ENCODE measurements at places on chromosomes 16 and 17.

DNA sequence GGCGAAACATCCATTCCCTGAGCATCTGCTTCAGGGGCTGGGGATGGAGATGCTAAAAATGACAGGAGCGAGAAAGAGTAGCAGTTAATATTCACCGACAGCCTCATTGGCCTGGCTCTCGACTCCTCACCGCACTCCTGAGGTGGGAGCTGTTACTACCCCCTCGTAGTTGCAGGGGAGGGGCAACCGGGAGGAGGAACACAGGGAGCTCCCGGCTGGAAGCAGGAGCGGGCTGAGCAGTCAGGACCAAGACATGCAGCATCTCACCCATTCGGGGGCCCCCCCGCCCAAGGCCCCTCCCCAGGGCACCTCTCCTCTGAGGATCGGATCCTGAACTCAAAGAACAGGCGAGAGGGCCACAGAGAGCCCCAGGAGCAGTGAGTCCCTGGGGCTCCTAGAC is 4.5 kb upstream of the ACSF3 start:
- DNase-seq: no peak

GRCh38 chr16:86634292-86634691 is 55.9 kb downstream of the FOXL1 start:
- DNase-seq: peak; percentile 25

GRCh38 chr17:73227944-73228343 is 33.7 kb downstream of the CPSF4L start:
- no peak for DNase-seq

GRCh38 chr17:4509923-4510617 is 11.4 kb downstream of the SPNS2 start:
- no peak for DNase-seq

- DNase-seq: no peak
Observed at GRCh38 chr16:50900391-50900942, 158.6 kb downstream of the CYLD start.

DNA sequence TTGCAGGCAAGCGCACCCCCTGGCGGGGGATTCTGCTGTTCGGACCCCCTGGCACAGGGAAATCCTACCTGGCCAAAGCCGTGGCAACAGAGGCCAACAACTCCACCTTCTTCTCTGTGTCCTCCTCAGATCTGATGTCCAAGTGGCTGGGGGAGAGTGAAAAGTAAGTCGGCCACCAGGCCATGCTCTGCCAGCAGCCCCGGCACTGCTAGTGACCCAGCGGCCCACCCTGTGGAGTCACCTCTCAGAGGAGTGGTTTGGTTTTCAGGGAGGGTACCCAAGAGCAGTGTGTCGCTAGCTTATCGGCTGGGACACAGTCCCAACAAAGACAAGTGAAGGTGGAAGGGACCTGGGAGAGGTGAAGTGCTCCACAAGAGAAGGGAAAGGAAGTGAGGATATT is 8.2 kb downstream of the VPS4A start:
- DNase-seq: no peak

DNA sequence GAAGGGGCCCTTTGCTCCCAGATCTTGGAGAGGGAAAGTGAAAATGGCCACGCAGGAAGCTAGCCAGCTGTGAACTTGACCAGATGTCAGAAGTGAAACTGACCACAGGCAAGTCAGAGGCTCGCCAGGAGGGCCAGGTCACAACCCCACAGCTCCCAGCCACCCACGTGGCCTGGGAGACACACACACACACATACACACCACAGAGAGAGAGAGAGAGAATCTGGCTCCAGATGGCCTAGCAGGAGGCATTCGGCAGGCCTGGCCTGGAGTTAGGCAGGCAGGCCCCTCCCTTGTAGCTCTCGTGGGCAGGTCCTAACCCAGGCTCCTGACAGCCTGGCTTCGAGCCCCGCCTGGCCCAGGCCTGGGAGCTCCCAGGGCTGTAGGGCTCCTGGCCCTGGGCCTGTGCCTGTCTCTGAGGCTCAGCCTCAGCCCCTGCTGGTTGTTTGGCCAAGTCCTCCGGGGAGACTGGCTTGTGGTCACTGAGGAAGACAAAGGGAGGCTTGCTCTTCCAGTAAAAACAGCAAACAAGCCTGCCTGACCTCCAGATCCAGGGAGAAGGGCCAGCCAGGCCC is 20.2 kb downstream of the NGFR start:
- DNase-seq: peak; percentile 93

- DNase-seq: no peak
Observed at GRCh38 chr17:296906-297690, 55.5 kb downstream of the RPH3AL start.

GRCh38 chr16:81693744-81694303 is 85.3 kb upstream of the PLCG2 start:
- DNase-seq: peak; percentile 53

DNA sequence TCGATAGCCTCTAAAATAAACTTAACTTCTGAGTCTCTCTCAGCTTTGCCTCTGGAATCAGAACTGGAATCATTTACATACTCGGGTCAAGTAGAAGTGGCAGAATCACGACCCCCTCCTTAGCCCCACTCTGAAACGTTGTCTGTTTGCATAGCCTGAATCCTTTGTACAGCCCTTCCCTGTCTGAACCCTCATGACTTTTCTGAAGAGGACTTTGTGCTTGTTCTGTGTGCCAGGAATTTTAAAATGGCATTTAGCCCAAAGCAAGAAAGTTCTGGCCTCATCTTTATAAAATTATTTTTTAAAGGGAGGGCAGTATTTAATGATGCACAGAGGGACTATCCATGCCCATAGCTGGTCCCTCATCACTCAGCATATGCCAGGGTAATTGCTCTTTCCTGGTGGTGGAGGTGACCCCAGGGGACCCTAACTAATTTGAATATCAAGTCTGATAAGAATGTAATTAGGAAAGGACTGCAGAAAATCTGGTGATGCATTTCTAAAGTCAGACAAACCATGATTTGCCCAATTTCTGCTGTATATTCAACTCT is 342.7 kb upstream of the TNRC6C start:
- DNase-seq: peak; percentile 22

DNA sequence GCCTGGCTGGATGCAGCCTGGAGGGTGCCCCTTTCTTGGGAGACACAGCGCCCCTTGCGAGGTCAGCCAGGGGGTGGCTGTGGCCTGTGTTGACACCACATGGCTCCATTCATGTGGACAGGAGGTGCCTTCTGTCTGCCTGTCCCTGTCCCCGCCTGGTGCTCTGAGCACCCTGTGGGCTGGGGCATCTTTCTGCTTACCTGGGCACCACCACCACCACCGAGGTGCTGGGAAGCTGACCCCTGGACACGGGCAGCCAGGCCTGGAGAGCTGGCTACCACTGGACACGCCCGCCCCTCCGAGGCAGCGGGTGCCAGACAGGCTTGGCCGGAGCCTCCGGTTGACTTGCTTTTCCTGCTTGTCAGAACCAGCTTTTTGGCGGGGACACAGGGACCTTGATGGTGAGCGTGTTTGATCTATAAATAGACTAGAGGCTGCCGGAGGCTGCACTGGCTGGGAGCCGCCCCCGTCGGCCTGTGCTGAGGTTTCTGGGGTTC is 121.3 kb upstream of the GSE1 start:
- peak; percentile 11 for DNase-seq

- no peak for DNase-seq
Observed at GRCh38 chr17:29143894-29144293, 36.3 kb downstream of the MYO18A start.

DNA sequence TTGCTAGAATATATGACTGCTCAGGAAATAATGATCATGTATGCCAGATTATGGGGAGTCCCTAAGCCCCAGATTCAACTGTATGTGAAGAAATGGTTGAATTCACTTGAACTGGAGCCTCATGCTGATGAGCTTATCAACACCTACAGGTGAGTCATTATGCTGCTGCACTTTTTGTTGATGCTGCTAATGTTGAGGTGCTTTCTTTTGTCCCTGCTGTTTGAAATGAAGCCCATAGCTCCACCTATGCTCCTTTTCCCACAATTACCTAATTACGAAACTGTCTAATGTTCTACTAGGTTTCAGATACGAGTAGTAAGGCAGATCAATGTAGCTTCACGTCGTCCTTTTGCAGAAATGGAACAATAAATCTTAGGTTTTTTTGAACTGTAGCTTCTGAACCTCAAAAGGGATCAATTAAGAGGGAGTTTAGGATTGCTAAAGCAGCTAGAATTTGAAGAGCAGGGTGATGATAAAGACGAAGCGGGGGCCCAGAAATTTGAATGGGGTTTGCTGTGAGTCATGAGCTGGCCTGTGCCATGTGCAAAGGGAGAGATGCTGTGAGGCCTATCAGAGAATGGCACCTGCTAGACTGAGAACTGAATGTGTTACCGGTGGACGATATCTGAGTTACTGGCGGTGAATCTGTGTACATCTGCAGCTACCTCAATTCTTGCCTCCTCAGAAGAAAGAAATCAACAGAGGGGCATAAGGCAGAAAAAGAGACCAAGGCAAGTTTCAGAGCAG is 6.1 kb upstream of the UQCRC2 start:
- no peak for DNase-seq

- DNase-seq: no peak
Observed at GRCh38 chr17:4950746-4951204, at the start of gene ENO3. TSS of gene ENO3 (plus strand) at chr17:4951119. CDS start at chr17:4951830, 711 bp downstream.

DNA sequence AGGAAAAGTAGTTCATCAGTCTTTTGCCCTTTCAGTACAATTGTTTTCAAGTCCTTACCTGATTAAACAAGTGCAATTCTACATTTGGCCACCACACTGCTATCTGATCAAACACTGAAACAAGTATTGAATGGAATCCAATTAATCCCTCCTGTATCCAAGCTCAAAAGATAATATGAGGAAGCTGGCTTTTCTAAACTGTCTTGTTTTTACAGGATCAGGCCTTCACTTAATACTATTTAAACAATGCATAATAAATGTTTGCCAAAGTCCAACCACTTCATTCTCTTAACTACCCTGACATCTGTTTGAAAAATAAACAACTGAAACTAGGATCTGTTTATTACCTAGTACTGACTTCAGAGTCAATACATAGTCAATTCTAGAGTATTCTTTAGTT is 131.6 kb downstream of the MRTFB start:
- peak; percentile 21 for DNase-seq

GRCh38 chr17:40095944-40096791 is 4.2 kb downstream of the NR1D1 start:
- no peak for DNase-seq

GRCh38 chr17:73969956-73970355 is 233.5 kb upstream of the RPL38 start:
- DNase-seq: no peak

DNA sequence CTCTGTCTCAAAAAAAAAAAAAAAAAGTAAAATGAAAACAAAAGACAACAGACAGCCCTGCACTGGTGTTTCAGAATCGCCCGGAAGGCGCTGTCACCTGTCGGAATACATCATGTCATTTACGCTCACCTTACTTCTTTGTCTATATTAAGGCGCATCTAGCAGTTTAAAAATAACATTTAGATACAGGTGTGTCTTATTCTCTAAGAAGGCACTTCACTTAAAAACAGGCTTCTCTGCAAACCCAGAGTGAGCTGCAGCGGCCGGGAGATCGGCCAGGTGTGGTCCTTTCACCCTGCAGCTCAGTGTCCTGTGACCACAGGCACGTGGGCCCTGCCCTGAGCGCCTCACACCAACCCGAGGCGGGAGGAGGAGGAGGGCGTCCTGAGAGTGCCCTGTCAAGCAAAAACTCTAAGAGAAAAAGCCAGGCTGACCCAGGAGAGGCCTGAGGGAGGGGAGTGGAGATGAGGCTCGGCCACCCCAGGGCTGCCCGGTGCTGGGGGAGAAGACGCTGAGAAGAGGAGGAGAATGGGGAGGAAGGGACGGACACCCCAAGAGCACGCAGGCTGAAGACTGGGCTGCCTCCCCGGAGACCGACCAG is 3.3 kb upstream of the LMF1 start:
- DNase-seq: no peak

DNA sequence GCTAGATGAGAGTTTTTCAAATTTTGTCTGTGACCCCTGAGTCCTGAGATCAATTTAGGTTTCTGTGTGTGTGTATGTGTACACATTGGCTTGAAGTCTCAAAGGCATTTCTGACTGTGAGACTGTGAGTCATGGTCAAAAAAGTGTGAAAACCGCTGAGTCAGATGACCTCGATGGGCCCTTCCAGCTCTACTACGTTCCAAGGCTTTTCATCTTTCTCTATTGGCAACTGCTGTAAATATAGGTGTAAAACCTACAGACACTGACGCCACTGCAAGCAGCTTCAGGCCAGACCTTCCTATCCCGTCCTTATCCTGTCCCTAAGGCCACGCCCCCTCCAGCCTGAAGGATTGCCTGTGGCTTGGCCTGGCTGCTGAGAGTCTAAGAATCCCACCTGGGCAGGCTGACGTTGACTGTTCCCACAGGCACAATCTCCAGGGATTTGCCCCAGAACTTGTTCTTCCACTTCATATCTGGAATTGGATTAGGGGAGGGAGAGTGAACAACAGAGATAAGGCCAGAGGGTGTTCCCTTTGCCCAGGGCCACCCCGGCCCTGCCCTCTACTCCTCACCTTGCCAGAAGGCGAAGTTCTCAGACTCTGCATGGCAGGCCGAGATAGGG is 11.3 kb downstream of the OSBPL7 start:
- peak; percentile 90 for DNase-seq

DNA sequence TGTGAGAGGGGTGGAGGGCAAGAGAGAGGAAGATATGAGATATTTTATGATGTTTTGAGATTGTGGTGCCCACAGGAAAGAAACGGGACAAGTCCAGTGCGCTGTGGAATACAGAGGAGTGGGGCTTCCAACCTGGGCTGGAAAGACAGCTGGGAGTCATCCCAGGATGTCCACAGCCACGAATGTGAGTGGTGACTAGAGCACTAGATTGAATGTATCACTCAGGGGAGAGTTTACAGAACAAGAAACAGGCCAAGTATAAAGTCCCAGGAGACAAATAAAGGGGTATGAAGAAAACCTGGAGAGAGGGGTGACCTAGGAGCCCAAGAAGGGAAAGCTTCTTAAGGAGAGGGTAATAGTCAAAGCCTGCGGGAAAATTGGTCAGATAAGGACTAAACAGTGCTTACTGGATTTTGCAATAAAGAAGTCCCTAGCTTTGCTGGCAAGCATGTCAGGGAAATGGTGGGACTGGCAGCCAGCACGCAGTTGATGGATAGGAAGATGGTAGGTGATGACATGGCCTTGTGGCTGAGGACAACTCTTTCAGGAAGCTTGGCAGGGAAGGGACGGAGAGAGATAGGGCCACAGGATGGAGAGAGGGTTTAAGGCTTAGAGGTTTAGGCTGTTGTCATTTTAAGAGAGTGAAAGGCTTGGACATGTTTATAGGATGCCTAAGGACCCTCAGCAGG is 114.5 kb downstream of the AXIN2 start:
- no peak for DNase-seq

DNA sequence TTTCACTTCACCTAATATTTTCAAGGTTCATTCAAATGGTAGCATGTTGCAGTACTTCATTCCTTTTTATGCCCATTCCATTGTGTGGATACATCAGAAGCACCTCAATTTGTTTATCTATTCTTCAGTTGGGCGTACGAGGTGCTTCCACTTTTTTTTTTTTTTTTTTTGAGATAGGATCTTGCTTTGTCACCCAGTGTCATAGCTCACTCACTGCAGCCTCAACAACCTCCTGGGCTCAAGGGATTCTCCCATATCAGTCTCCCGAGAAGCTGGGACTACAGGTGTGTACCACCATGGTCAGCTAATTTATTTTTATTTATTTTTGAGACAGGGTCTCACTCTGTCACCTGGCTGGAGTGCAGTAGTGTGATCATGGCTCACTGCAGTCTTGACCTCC is 22.5 kb upstream of the SPNS3 start:
- no peak for DNase-seq

Measured in astrocyte (in vitro differentiated cells and primary cell).